Activated gamma-delta T cell (primary cell): ENCODE measurements at places on chromosomes 4 and X.

GRCh38 chr4:168722391-168722790 is 225.5 kb downstream of the PALLD start:
- DNase-seq, result no peak

DNA sequence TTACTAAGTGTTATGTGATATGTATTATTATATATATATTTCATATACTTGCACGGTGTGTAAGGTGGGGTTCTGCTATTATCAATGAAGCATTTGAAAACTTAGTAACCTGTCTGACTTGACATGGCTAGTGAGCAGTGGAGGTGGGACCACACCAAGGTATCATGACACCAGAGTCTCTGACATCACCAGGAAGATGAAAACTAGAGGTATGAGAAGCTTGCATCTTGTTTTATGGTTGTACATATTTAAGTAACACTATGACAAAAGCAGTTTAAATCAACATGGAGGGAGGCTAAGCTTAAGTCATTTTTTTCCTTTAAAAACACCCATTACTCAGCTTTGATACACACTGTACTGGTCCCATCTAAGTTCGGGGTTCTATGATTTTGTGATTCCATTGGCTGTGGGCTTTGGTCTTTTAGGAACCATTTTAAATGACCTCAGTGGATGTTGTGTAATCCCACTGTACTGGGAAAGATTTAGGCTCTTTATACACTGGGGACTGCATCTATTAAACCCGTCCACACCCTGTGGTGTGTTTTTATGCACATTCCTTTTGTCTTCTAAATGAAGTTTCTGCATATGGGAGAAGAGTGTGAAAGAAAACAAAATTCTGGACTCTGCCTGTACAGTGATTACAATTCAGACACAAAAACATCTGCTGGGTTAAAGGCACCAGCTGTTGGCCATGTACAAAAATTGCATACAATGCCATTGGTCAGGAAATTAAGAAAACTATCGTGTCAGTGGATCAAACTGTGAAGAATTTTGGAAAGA is 570.6 kb downstream of the SPRY1 start:
- DNase-seq, result no peak

DNA sequence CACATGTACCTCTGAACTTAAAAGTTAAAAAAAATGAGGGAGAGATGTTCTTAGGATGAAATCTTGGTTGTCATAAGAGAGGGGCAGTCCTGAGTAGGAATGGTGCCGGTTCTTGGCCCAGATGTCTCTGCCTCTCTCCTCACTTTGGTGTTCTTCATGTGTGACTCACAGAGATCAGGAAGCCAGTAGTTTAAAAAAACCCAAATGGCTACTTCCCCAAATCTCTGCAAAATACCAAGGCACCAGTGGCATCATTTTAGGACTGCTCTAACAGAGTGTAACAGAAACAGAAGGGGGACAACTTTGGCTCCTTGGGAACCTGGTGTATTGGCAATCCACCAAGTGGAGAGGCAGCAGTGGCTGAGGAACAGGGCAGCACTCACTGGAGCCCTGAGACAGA is 116.8 kb downstream of the SCD5 start:
- no peak for DNase-seq

DNA sequence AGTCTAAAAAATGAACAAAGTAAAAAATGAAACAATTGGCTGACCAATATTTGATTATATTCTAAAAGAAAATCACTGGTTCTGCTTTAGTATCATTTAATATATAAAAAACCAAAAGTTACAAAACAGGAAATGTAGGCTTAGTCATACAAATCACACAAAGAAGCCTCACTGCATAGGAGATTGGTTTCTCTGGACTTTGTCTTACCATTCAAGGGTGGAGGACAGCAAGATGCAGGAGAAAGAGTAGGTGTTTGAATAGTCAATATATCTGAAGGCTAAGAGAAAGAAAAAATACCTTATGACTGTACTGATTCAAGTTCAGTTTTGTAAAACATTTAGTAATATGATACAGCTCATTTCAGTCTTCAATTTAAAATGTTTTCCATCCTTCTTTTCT is 28.6 kb upstream of the TAF9B start:
- no peak for DNase-seq

- DNase-seq, result no peak
These were observed 32.8 kb upstream of the REST start for GRCh38 chr4:56874923-56875322.

- DNase-seq, result no peak
These were observed 29.2 kb upstream of the FGFBP2 start for GRCh38 chr4:15992167-15992485.

GRCh38 chrX:2325076-2325784 is 175.5 kb downstream of the DHRSX start:
- no peak for DNase-seq

DNA sequence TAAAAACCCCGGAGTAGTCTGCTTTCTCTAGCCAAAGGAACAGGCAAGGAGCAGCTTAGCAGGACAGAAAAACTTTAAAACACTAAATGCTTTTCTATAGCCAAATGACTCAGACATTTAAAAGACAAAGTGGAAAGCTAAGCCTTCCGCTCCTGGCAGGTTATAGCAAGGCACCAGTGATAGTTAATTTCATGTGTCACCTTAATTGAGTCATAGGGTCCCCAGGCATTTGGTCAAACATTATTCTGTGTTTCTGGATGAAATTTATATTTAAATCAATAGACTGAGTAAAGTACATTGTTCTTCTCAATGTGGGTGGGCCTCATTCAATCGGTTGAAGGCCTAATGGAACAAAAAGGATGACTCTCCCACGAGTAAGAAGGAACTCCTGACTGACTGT is 885.7 kb upstream of the ADGRL3 start:
- DNase-seq, result no peak

DNA sequence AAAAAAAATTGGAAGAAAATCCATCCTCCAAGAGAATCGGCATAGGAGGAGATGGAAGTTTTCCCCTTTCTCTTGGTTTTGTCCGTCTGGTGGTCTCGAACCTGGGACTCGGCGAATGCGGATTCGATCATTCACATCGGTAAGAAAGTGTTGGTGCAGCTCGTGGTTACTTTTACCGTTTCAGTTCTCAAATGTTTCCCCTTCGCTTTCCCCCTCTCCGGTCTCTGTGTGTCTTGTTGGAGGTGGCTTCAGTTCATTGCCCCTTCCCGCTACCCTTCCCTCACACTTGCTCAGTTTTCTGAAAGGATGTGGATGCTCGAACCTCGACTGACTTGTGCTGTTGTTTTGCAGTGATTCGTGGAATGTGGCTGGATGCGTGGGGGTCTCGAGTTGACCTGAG is 840 bp downstream of the GRID2 start:
- no peak for DNase-seq

DNA sequence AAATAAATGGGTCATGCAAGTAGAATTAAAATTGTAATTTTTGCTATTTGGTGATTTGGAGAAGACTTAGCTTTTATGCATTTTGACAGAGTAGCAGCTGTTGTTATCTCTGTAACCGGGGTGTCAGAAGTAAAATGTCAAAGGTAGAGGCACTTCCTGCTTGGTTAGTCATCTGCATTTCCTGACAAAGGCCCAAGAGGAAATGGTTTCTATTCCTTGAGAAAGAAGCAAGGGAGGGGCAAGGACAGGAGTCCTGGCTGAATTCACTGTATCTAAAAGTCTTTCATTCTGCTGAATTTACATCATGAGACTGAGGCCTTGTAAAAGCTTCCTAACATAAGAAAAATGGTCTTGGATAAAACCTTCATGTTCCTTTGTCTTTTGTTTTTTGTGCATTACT is 550.9 kb upstream of the BOD1L1 start:
- DNase-seq, result no peak

DNA sequence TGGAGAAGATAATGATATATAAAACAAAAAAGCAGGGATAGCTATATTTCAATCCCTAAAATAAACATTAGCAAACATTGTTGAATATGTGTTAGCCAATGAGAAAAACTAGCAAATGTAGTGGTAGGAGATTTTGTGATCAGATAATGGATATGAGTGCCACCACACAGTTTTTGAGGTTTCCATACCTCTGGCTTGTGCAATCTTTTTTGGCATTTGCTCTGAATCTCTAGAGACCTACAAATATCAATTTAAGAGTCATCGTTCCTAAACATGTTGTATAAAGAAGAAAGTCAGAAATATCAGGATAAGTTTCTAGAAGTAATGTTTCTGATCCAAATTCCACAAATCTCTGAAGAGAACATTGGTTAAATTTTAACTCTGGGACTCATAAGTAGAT is 308.7 kb downstream of the PDGFC start:
- DNase-seq, result no peak

- DNase-seq, result no peak
These were observed 18.7 kb downstream of the TEC start for GRCh38 chr4:48250980-48251379.

GRCh38 chrX:70423936-70424675 is 992 bp downstream of the GDPD2 start:
- DNase-seq, result no peak

DNA sequence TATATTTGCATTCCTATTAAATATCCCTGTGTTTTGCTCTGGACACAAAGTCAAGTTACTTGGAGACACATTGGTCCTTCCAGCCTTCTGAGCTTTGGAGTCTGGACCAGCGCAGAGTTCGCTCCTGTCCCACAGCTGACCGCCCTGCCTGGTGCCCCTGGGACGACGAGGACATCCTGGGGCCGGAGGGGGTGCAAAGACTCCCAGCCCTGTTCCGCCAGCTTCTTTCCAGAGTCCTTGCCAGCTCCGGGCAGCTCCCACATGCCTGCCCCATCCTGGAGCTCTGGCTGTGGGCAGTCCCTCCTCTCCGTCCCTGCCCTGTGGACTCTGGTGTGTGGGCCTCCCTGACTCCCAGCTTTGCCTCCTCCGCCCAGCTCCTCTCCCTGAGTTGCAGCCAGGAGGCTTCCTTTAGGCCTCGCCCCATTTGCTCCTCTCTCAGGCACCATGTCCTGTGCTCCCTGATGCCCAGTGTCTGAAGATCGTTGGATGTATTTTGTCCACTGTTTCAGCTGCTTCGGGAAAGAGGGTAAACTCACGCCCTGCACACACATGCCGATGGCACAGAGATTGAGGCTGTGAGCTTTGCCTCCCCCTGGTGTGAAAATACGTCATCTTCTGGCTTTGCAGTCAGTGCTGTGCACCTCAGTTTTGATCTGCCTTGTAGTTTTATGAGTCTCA is 4.9 kb upstream of the PCGF3 start:
- DNase-seq, result no peak

DNA sequence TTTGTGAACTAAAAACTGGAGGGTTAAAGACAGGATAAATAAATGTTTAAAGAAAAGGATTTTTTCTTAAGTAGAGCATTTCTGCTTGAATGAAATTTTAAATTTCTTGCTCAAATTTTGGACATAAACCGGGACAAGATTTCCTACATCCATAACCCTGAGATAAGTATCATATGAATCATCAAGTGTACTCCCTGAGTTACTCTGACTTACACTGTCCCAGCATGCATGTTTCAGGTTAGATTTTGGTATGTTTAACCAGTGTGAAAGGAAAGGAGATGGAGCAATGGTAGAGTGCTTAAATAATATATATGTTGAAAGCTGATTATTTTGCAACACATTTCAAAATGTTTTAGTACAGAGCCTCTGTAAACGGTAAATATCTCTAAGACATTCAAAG is 175.2 kb downstream of the ADGRL3 start:
- no peak for DNase-seq

DNA sequence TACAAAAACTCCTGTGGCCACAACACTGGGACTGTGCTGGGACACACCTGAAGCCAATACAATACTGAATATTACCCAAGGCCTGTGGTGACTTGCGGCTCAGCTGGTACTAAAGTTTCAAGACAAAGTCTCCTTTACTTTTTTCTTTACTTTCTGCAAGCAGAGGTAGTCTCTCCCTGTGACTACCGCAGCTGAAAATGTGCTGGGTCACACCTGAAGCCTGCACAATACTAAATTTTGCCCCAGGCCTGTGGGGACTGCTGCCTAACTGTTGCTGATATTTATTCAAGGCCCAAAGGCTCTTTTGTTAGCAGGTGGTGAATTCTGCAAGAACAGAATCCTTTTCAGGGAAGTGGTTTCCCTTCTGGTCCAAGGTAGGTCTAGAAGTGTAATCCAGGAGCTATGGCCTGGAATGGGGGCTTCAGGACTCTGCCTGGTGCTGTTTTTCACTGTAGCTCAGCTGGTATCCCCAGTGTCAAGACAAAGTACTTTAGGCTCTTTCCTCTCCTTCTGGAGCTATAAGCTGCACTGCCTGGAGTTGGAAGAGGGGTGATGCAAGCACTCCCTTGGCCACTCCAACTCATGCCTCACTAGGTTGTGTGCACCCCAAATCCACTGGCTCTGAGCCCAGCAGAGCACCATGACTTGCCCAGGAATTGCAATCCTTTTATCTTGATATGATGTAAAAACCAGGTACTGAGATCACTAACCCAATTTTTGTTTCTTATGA is 489.4 kb downstream of the TECRL start:
- DNase-seq, result no peak

DNA sequence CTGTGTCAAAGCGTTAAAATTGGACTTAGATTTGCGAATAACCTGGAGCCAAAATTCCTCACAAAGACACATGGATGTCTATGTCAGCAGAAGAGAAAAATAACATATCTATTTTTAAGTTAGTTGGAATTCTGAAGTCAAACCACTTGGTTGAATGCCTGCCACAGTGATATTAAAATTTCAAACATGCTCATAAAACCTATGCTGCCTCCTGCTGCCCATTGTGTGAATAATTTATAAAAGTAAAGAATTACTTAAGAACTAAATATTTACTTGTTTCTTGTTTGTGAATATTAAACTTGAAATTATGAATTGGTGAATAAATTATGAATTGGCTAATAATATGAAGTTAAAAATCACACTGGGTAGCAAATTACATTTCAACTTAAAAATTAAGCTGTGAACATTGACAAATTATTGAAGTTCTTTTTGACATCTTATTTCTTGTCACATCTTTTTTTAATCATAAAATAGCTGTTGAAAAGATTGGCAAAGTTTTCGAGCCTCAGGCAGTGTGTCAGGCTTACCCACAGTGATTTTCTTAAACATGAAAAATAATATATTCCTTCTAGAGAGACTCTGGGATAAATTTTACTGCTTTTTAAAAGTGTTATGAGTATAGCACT is 35.4 kb downstream of the FABP2 start:
- no peak for DNase-seq

GRCh38 chr4:153494562-153494961 is 28.4 kb downstream of the TMEM131L start:
- DNase-seq, result no peak

GRCh38 chr4:125459531-125459930 is 144.8 kb downstream of the FAT4 start:
- DNase-seq, result no peak

DNA sequence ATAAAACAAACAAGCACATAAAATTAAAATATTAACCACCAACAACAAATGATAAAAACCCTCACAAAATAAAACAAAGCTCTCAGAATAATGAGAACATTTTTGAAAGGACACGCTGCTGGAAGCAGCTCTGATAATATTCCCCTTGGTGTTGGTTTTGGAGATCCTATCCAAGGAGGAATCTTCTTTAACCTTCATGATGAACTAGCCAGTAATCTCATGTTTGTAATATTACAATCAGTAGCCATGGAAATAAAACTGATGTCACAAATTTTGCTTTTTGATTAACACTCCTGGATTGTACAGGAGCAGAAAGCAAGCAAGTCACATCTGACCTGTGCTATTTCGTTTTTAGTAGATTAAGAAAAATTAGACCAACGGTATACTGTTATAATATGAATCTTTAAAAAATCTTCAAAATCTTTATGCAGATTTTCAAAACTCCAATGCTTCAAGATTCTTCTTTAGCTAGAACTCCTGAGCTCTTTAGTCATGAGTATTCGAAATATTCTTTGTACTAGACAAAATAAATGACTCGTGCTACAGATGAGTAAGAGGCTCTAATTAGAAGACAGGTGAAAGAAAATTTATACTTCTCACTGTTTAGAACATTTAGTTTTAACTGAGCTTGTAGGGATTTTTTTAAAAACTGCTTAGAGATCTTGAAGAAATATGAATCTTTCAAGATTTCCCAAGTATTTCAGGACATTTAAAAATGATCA is 154.1 kb downstream of the RASL11B start:
- no peak for DNase-seq
